Activated CD8-positive, alpha-beta memory T cell treated with anti-CD3 and anti-CD28 coated beads for 48 hours (primary cell): ENCODE measurements at places on chromosomes 5 and 9.

- no peak for DNase-seq
Observed at GRCh38 chr9:129383019-129383560, 205.0 kb upstream of the IER5L start.

DNA sequence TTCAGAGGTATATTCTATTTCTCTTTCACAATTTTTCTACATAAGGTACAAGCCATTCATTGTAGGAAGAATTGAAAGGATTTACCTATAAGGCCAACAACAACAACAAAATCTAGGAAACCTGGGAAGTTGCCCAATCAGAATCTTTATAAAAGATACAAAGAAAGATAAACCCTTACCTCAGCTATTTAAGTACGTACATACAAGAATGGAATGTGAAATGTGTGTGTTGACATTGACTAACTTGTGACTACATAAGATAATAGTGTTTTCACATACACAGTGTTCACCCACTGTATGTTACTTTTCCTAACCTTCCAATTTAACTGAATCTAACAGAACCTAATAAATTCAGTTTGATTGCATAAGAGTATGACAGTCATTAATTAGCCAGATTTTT lies 154.1 kb downstream of the ADAMTS6 start:
- no peak for DNase-seq

DNA sequence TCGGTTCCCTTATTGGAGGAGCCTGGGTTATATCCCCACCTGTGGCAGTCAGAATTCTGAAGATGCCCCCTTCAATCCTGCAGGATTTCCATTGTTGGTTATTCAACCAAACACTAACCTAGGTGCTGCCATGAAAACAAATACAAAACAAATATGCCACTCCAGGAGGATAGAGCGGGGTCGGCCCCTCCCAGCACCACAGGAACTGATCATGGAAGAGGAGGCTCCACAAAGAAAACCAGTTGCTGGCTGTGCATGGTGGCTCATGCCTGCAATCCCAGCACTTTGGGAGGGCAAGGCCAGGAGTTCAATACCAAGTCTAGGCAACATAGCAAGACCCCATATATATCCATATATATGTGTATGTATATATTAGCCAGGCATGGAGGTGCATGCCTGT lies 13.2 kb upstream of the ADGRD2 start:
- DNase-seq, result no peak

GRCh38 chr9:13979941-13980318 lies 334.0 kb downstream of the NFIB start:
- DNase-seq, result no peak

DNA sequence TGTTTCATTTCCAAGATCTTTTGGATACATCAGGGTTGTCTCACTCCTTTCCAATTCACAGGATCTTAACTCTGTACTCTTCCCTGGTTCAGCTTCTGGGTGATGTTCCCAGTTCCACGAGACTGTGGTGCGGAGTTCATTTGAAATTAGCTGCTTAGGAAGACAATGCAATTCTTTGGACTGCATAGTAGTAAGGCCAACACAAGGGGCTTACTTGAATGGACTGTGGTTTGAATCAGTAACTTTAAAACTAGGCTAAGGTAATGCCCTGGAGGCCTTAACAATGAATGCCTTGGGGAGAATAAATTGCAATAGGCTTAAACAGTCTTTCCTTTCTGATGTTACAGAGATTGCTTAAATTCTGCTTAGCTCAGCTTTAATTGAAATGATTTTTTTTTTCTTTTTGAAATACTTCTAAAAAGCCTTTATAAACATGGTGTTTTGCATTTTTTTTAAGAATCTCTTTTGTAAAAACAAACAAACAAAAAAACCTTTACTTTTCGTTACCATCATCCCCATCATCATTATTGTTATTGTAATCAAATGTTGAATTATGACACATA lies 133.8 kb upstream of the MEF2C start:
- DNase-seq, result no peak

DNA sequence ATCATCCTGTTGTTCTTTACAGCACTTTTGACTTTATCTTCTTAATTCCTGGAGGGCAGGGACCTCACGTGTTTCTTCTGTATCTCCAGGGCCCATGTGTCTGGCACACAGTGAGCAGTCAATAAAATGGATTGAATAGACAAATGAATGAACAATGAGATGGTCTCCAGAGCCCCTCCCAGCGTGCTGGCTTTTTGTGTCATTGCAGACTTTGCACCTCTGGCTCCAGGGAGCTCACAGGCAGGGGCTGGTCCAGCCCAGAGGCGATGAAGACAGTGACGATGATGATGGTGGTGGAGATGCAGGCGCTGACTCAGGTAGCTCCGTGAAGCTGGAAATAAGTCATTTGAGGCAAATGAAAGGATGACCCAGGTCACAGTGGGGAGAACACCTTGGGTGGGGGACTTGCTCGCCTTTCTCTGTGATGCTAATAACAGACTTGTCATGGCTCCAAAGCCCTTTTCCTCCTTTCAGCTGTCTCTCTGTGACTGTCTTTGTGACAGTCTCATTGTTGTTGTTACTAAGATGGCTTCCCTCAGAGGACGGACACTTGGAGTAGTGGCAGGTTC lies 30.4 kb upstream of the FABP6 start:
- no peak for DNase-seq

- no peak for DNase-seq
Observed at GRCh38 chr9:12889402-12890106, 114.7 kb downstream of the LURAP1L start.

DNA sequence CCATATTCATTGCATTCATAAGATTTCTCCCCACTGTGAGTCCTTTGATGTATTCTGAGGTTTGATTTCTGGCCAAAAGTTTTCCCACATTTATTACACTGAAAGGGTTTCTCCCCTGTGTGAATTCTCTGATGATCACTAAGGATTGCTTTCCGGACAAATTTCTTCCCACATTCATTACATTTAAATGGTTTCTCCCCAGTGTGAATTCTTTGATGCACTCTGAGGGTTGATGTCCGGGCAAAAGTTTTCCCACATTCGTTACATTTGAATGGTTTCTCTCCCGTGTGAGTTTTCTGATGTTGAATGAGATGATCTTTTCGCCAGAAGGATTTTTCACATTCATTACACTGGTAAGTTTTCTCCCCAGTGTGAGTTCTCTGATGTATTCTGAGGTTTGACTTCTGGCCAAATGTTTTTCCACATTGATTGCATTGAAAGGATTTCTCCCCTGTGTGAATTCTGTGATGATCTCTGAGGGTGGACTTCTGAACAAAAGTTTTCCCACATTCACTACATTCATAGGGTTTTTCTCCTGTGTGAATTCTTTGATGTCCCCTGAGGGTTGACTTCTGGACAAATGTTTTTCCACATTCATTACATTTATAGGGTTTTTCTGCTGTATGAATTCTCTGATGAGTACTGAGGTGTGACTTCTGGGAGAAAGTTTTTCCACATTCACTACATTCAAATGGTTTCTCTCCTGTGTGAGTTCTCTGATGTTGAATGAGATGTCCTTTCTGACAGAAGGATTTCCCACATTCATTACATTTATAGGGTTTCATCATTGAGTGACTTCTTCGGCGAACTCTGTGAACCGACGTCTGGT lies 18.8 kb downstream of the ZNF510 start:
- no peak for DNase-seq

DNA sequence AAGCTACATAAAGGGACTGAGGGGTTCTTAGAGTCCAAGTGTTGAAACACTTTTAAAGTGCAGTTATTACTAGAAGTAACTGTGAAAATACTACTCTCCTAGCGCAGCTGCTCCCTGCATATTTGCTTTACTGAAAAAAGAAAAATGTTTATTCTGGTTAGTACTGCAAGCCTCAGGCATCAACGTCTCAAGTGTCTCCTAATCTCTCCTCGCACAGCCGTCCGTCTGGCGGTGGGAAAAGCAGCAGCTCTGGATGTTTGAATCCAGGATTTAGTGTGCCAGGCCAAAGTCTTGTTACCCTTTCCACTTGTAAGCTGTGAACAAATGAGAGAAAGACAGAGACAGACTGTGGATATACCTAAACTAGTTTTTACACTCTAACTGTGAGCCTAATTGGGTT lies 31.1 kb downstream of the RORB start:
- DNase-seq, result no peak

- no peak for DNase-seq
Observed at GRCh38 chr5:22649074-22649473, 204.1 kb downstream of the CDH12 start.

DNA sequence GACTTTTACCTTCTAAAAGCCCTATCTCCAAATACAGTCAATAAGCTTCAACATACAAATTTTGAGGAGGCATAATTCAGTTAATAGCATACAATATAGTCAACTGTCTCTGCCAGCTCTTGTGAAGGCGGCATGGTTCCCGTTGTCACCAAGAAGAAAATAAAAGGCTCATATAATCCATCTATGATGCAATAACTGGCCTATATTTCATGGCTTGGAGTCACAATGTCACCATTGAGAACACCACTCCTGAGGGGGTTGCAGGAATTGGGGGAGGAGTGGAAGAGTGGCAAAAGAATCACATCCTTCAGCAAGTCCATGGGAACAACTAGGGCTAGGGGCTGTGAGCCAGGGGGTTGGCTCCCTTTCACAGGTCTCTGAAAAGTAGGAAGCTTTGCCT lies 16.0 kb upstream of the ASTN2 start:
- no peak for DNase-seq

DNA sequence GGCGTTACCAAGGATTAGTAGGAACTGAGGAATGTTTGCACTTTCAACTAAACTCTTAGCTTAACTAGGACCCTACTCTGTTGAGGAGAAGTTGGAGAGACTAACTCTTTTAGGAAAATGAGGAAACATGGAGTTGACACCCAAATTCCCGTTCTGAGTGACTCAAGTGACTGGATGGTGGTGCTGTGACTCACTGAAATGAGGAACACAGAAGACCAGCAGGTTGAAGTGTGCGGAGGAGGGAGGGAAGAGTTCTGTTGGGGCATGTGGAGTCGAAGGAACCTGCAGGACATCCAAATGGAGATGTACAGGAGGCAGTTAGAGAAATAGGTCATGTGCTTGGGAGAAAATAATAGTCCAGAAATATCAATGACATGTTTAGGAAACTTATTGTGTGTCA lies 8.2 kb downstream of the HEXB start:
- no peak for DNase-seq

GRCh38 chr5:59027145-59027907 lies 444.5 kb downstream of the RAB3C start:
- no peak for DNase-seq

- DNase-seq, result no peak
Observed at GRCh38 chr9:98998441-98999151, 54.9 kb downstream of the COL15A1 start.
